Vein endothelial cell (primary cell): ENCODE measurements at places on chromosomes 6 and 20. TPM values are rescaled to one million over a fixed set of nuclear protein-coding genes. Genes with fewer than 3 reads are reported as not detected.

SALL4 gene
- total RNA-seq: 0.38 and 0.65 TPM in 2 replicates

DACT2 gene
- total RNA-seq: not detected in 2 replicates

PCMT1 gene
- 128 and 154 TPM in 2 replicates for total RNA-seq

MYL9 gene
- 7.6 and 13.1 TPM in 2 replicates for total RNA-seq

CLDN20 gene
- total RNA-seq: not detected in 2 replicates

UBE3D gene
- 5.6 and 6.9 TPM in 2 replicates for total RNA-seq

ASIP gene
- not detected in 2 replicates for total RNA-seq

FGD2 gene
- not detected in 2 replicates for total RNA-seq

KCNK16 gene
- total RNA-seq: not detected in 2 replicates

FAM110A gene
- total RNA-seq: 3.5 and 4.9 TPM in 2 replicates

PRL gene
- total RNA-seq: not detected in 2 replicates

DEFB113 gene
- not detected in 2 replicates for total RNA-seq

MOXD1 gene
- total RNA-seq: 0.29 TPM in 1 of 2 replicates, not detected in the other

MOCS3 gene
- total RNA-seq: 9.5 TPM in 2 replicates

CLPSL1 gene
- not detected in 2 replicates for total RNA-seq

TFAP2D gene
- total RNA-seq: not detected in 2 replicates

LIN28B gene
- total RNA-seq: not detected in 2 replicates
